ENCODE measurements at places on chromosomes 1 and 21. TPM values are rescaled to one million over a fixed set of nuclear protein-coding genes. Genes with fewer than 3 reads are reported as not detected.

Gene ANXA9
- 5.2 TPM for total RNA-seq

GRCh38 chr1:26378088-26378878 lies 5.7 kb upstream of the ZNF683 start:
- no peaks in the 10 kb centered on the region for H3K4me1 ChIP-seq
- no peak overlapping the region for H3K27ac ChIP-seq
- H3K4me3 ChIP-seq, result no peak overlapping the region
- H3K27me3 ChIP-seq, result no peaks in the 10 kb centered on the region
- no peak for DNase-seq
- H3K36me3 ChIP-seq, result no peaks in the 10 kb centered on the region

GRCh38 chr1:193069748-193070385 lies 10.5 kb downstream of the RO60 start:
- peaks cover 3% of the 10 kb centered on the region for H3K36me3 ChIP-seq
- no peaks in the 10 kb centered on the region for H3K27me3 ChIP-seq
- no peak overlapping the region for H3K4me3 ChIP-seq
- no peak overlapping the region for H3K27ac ChIP-seq
- peaks cover 13% of the 10 kb centered on the region for H3K4me1 ChIP-seq
- DNase-seq, result no peak

DNA sequence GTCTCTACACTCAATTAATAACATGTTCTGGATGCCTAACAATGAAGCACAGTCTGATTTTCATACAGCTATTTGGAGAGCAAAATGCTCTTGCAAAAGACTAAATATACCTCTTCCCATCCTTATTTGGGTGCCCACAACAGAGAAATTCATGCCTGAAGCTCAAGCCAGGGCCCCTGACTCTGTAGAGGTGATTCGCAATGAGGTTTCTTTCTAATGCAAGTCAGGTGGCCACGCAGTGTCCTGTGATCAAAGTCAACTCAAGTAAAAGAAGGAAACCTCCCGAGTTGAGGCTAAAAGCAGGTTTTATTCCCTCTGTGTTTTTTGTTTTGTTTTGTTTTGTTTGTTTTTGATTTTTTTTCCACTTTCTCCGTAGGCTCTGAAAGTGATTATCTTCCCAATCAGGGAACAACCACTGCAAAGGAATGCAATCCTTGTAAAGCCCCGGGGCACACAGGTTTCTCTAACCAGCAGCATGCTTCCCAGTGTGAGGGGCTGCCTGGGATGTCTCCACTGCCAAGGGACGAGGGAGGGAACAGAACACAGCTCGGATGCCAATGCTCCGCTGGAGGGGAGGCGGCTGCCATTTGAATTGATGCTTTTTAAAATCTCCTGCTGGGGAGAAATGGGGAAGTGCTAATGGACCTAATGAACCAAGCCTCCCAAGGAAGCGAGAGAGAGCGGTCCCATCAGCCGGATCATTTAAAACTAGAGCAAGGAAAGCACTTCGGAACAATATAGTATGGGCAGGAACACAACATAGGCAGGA lies 73.8 kb upstream of the SSX2IP start:
- H3K4me3 ChIP-seq, result no peak overlapping the region
- H3K27ac ChIP-seq, result no peak overlapping the region
- no peaks in the 10 kb centered on the region for H3K4me1 ChIP-seq
- no peaks in the 10 kb centered on the region for H3K27me3 ChIP-seq

Gene IL10RB
- total RNA-seq, result 39.1 TPM

Gene GFI1
- 4.8 TPM for total RNA-seq

DNA sequence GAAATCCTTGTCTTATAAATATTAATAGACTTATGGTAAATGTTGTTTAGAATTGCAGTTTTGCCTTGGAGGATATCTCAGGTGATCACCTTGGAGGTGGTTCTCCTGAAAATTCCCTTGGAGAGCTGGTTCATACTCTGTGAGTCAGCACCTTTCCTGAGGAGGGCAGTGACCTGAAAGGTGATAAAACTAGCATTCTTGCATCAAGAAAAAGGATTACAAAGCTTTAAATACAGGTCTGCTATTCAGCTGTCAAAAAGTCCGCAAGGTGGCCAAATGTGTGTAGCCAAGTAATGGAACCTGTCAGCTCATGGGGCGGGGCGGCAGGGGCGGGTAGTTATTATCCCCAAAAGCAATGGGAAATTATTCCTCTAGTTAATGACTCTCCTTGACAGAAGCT lies 52.8 kb upstream of the EDARADD start:
- H3K4me1 ChIP-seq, result no peaks in the 10 kb centered on the region
- no peaks in the 10 kb centered on the region for H3K27me3 ChIP-seq
- no peak overlapping the region for H3K4me3 ChIP-seq
- no peak overlapping the region for H3K27ac ChIP-seq
- DNase-seq, result no peak
- H3K36me3 ChIP-seq, result no peaks in the 10 kb centered on the region
